ENCODE measurements at places on chromosomes 1 and 21.

GRCh38 chr1:59505596-59506028 is 208.7 kb downstream of the FGGY start:
- DNase-seq: peak; percentile 39

DNA sequence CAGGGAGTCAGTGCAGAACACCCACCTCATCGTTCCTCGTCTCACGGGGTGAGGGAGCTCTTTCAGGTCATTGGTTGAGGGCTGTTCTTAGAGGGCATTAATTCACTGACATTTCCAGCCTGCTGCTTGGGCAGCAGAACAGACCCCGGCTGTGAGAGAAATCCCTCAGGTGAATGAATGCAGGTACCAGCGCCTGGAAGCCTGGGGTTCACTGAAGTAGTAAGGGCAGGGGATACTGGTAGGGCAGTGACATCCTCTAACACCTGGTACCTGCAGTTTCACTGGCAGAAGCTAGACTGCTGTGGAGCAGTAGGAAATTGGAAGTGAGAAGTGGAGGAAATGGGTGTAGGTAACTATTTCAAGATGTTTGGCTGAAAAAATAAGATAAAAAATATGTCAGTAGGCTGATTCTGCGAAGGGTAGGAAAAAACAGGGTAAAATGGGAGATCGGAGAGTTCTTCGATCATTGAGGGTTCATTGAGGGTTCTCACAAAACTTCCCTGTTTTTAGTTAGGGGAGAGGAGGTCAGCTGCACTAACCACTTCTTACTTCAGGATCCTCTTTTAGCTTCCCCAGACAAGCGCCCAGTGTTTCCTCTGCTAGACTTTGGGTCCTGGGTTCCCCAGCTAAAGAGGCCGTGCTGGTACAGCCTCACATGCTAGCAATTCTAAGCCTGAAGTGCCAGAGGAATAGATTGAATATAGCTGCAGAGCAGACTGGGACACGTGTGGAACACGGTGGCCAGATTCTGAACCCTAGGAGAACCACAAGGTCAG is 55.2 kb downstream of the RNF220 start:
- DNase-seq: no peak

DNA sequence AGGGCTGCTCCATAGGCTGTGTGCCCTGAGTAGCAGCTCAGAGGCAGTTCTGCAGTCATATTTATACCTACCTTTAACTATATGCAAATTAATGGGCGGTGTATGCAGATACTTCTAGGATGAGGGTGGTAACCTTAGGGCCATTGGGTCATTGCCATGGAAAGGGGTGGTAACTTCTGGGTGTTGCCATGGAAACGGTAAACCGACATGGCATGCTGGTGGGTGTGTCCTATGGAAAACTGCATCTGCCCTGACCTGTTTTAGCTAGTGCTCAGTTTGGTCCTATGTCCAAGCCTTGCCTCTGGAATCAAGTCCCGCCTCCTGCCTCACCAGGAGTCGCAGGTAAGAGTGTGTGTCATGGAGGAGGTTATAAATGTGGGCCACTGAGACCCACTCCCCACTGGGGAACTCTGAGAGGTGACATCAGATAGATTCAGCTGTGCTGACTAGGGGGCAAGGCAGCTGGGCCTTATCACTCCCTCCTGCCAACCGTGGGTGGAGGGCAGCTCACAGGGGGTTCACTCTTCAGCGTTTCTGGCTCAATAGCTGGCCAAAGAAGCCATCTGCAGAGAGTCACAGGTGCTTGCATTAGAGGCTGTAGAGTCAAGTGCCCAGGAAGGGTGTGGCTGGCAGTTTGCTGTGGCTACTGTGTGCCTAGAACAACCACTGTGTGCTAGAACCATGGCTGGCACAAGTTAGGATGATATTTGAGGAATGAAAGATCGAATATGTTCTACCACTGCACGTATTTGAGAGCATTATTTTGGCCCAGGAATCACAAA is 19.0 kb downstream of the BACE2 start:
- peak; percentile 7 for DNase-seq

- DNase-seq: no peak
Measured at GRCh38 chr1:153532181-153532580, 3.6 kb downstream of the S100A6 start.

- DNase-seq: no peak
Measured at GRCh38 chr1:17423781-17424245, 15.7 kb downstream of the RCC2 start.

DNA sequence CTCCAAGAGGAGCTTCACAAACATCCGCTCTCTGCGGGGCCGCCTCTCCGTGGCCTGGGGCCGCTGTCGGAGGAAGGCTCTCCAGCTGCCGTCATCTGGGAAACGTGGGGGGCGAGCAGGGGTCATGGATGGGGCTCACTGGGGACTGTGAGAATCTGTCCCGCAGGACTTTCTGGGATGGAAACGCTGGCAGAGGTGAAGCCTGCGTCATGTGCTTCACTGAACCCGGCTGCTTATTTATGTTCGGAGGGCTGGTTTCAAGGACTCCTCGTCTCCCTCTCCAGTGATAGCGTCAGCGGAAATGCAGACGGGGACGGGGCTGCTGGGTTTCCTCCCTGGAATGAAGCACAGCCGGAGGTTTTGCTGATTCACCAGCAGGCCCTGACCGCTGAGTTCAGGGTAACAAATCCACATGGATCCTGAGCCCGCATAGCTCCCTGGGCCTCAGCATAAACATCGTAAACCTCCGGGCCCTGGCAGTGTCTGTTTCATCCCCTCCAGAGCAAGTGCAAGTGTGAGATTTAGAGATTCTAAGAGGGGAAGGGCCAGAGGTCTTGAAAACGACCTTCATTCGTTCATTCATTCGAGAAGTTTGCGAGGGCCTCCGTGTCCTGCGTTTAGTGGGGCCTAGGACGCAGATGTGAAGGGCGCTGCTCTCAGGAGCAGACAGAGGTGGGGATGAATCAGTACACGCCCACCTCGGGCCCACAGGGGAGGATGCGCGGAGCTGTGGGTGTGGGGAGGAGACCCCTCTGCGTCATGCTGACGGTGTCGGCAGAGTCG is 7.0 kb upstream of the POFUT2 start:
- peak; percentile 31 for DNase-seq

- DNase-seq: peak; percentile 85
Measured at GRCh38 chr1:53014791-53015507, 47.1 kb upstream of the PODN start.

DNA sequence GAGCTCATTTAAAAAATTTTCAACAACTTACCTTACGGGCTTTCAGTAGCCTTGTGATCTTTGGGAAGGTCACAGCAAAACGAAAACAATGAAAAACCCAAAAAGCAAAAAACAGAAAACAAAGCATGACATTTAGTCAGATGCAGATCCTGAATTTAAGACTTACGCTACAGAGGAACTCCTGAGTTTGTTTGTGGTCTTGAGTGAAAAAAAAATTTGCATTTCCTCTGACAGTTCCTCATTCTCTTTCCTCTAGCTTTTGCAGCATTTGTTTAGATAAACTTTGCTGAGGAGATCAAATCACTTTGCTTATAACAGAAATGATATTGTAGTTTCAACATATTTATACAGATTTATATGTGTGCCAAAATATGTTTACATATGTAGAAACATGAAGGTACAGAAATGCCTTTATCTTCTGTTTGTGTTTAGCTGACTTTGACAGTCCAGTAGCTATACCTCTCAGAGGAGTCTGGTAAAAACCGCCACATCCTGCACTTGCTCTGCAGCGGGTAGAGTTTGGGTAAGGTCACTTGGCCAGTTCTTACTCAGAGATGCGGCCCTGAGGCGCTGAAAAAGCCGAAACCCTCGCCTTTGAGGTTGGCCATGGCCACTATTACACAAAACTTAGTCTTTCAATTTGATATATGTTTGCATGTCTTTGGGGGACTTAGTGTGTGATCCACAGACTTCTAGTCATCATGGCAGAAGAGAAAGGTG is 142.5 kb downstream of the TNR start:
- DNase-seq: no peak

- no peak for DNase-seq
Measured at GRCh38 chr1:173295995-173296394, 88.9 kb upstream of the TNFSF4 start.

DNA sequence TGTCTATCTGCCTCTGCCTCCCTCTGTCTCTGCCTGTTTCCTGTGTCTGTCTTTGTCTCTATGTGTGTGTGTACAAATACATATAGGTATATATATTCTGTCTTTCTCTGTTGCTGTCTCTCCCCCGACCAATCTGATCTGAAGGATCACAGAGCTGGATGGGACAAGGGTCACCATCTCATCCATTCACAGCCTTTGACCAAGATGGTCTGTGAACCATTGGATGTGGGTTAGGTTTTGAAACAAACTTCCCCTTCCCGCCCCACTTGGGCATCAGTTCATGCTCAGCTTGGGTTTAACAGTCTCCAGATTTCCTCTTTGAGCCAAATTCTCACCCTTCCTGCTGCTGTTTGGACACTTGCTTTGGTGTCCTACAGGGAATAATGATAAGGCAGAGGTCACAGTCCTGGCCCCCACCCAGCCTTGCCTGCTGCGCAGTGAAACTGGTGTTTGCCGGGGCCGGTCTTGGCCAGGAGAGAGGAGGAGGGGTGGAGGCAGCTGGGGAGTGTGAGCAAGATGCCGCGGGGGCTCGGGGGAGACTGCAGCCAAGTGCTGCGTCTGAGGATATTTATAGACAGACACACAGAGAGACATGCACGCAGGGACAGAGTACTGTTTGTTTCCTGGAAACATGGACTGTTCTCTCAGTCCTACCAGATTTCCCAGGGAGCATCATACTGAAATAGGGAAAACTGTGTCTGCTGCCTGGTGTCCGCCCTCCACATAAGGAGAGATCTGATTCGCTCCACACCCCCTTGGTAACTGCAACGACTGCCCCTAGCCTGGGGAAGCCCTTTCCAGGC is 27.0 kb upstream of the BTG2 start:
- DNase-seq: no peak
